ENCODE measurements at places on chromosomes 2 and 18.
A peak's percentile ranks its signal among the peaks of the same experiment; 100 is the strongest.

- DNase-seq = no peak
These were observed 43.7 kb downstream of the TGIF1 start for GRCh38 chr18:3493501-3494244.

- no peak for DNase-seq
These were observed 30.3 kb downstream of the SP3 start for GRCh38 chr2:173934895-173935294.

- DNase-seq = peak; percentile 38
These were observed 133.5 kb upstream of the HAAO start for GRCh38 chr2:42925742-42926433.

DNA sequence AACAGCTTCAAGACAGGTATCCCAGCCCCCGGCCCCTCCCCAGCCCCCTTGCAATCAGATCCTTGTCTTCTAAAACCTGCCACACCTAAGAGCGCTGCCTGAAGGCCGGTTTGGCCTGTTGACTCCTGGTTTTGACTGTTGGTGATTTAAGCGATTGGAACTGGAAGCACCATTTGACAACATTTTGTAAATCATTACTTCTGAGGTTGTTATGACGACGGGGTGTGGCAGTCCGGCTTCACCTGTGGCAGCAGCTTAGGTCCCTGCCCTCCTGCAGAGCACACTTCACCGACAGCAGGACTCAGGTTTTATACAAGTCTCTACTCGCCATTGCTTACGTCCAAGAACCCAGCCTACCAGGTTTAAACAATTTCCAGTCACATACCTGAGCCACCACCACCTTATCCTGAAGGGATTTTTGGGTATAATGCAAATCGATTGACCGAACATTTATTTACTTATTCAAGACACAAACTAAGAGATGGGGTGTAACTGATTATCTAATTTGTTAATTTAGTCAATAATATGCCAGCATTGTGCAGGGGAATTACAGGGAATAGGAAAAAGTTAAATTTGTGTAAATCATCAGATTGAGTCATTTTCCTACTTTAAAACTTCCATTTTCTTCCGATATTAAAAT is 707 bp upstream of the DGUOK start:
- peak; percentile 54 for DNase-seq

GRCh38 chr18:44562986-44563385 is 117.7 kb upstream of the SETBP1 start:
- no peak for DNase-seq

- peak; percentile 6 for DNase-seq
These were observed at the start of gene AMER3 for GRCh38 chr2:130755256-130756052. Gene AMER3, plus strand, starts transcription at chr2:130755540. Its CDS starts 6,533 bp downstream, at chr2:130762073.

DNA sequence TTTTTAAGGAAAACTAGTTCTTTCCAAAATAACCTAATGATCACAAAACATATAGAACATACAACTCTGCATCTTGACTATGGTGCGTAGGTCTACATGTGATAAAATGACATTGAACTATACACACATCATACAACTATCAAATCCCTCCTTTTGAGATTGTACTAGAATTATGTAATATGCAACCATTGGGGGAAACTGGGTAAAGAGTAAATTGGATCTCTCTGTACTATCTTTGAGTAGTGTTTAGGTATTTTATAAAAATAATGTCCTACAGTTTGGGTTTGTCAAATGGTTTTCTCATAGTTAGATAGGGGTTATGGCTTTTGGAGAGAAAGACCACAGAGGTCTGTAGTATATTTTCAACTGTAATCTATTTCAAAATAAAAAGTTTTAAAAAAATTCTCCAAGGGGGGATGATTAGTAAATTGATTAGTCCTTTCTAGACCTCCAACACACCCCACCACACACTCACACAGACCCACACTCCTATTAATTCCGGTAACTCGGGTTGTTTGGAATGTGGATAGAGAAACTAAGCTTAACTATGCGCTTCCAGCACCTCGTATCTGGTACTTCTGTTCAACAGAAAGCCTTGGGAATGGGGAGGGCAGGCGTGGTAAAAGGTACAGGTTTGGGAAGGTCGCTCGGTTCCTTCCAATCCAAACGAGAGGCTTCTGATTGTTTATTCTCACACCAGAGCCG is 695 bp upstream of the BIRC6 start:
- no peak for DNase-seq

- DNase-seq = no peak
These were observed 9.3 kb upstream of the NPAS2 start for GRCh38 chr2:100810603-100811145.

DNA sequence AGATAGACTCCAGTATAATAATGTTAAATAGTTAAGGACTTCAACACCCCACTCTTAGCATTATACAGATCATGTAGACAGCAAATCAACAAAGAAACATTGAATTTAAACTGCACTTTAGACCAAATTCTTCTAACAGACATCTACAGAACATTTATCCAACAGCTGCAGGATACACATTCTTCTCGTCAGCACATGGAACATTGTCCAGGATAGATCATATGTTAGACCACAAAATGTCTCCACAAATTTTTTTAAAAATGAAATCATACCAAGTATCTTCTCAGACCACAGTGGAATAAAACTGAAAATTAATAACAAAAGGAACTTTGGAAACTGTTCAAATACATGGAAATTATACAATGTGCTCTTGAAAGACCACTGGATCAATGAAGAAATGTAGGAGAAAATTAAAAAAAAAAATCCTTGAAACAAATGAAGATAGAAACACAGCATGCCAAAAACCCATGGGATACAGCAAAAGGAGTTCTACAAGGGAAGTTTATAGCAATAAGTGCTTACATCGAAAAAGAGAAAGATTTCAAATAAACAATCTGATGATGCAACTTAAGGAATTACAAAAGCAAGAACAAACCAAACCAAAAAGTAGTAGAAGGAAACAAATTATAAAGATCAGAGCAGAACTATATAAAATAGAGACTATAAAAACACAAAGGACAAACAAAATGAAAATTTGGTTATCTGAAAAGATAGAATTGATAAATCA is 12.3 kb upstream of the SPP2 start:
- DNase-seq = no peak

DNA sequence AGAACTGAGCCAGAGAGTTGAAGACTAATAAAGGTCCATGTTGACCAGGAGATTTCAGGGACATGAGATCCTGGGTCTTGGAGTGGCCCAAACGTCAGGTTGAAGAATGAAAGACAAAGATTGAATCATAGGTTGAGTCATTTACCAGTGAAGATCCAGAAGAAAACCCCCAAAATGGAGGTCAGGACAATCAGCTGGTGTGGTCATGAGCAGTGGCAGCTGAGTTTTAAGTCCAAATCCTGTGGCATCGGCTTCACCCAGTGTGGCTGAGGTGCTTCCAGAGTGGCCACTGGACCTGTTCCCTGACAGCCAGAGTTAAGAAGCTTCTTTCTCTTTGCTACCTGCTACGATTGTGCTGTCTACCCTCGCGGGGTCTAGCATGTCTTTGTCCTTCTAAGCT is 234.0 kb downstream of the BCL2 start:
- DNase-seq = no peak

GRCh38 chr2:143158551-143159485 is 29.6 kb downstream of the ARHGAP15 start:
- no peak for DNase-seq

- no peak for DNase-seq
These were observed 51.1 kb upstream of the LGALSL start for GRCh38 chr2:64402876-64403275.

DNA sequence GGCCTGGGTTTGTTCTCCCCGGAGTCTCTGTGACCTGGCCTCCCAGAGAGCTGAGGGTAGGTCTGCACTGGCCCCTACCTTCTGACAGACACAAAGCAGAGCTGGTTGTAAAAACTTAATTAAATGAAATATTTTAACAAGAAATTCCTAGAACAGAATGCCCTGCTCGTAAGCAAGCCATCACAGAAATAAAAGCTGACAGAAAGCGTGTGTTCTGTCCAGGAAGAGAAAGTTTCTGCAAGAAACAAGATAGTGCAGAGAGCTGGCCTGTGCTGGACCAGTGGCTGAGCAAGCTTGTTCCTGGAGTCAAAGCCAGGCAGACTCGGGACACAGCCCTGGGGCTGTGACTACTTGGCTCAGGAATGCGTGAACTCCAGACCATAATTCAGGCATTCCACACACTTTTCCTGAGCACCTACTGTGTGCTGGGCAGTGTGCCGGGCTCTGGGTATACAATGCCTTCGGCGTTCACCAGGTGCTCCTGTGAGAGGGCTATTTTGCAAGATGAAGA is 51.6 kb downstream of the APOB start:
- DNase-seq = no peak

GRCh38 chr2:142724186-142724585 is 153.3 kb upstream of the KYNU start:
- no peak for DNase-seq

DNA sequence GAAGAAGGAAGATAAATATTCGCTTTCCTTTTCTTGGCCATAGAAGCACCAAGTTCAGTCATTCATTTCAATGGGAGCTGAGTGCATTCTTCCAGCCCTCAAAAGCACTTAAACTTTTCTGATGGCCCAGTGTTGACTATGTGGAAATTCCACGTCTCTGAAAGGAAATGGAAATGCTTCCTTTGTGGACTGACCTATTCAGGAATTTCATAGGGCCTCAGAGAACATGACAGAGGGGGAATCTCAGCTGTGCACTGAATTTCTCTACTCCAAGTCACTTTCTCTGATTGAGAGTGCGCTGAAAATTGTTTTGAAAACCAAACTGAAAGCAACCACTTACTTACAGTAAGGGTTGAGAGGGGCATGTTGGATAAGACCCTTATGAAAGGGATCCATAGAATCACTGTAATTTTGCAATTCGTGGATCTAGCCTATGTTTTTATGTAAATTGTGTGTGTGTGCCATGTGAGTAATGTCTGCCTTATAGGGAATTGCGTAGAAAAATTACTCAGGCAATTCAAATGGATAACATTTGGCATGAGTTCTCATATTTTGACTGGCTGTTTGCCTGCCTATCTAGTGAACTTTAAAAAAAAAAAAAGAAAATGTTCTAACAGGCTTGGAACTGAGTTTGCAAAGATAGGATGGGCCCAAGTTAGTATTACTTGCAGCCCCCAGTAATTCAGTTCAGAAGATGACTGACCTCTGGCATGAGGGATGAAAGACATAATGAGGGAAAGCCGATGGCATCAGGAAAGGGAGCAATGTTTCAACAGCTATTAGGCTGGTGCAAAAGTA is 437.0 kb downstream of the PTPRM start:
- DNase-seq = no peak

GRCh38 chr18:74234326-74235171 is 57.2 kb downstream of the CYB5A start:
- no peak for DNase-seq

DNA sequence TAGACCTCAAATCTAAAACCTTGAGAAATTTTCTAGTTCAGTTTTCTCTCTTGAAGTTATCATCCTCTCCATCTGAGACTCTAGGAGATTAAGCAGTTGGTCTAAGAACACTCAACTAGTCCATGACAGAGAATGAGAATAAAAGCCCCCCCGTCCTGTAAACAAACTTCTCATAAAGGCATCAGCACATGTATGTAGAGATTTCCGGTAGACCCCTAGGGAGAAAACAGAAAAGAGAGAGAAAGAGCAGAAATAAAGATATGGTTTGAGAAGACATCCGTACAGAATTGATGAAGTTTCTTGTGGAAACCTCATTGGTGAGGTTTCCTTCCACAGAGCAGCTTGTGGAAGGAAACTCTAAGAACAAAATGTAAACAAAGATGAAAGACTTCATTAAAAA is 3.2 kb upstream of the GPR155 start:
- no peak for DNase-seq

DNA sequence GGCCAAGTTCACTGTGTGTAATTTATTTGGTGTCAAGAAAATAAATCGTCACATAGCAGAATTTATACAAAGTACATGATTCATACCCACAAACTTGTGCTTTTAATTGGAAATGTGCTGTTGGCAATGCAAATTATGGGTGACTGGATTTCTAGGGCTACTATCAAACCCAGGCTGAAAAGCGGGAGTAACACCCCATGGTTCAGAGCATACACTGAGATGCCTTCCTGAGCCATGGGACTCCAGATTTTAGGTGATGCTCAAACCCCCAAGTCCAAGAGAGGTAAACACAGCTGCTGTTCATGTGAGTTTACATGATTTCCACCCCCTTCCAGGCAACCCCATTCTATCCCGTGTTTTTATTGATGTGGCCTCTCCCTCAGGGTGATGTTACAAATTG is 565.9 kb upstream of the ID2 start:
- no peak for DNase-seq

GRCh38 chr2:63484901-63485300 is 103.4 kb downstream of the WDPCP start:
- DNase-seq = no peak

GRCh38 chr18:48475635-48476549 is 62.9 kb upstream of the CTIF start:
- DNase-seq = peak; percentile 75

GRCh38 chr2:209114588-209115240 is 309.1 kb upstream of the MAP2 start:
- DNase-seq = no peak

GRCh38 chr2:26193578-26194231 is 20.8 kb downstream of the GAREM2 start:
- no peak for DNase-seq

DNA sequence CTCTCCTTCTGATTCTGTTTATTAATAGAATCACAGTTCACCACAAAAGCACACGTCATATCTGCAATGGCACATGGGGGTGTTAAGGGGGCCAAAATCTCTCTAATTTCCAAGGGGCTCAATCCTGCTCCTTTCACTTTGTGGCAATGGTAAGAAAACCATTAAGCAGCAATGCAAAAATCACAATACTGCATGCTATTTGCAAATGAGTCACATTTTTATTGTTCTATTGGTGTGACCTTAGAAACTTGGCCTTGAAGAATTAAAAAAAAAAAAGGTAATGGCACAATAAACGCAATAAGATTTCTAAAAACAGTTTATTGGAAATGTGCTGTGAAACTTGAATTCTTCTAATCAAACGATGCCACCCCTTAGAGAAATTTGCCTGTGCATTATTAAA is 251.5 kb downstream of the ZNF521 start:
- no peak for DNase-seq

DNA sequence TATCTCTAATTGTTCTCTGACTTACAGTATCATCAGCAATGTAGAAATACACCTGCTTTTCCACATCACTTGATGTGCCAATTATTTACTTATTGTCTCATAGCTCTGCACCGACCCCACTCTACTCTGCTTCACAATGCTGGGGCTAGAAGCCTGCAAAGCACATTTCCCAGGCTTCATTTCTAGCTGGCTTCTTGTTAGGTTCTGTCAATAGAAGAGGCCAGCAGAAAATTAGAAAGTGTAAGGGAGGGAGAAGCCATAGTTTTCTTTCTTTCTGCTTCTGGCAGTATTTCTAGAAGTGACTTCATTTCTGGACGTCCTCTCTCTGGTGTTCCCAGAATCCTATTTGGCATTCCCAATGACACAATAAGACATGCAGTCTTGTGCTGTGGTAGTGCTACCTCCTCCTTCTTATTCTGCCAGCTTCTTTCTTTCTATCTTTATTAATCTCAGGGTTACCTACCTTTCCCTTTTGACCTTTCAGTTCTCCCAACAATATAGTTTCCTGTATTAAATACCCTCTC is 12.5 kb upstream of the TANC1 start:
- no peak for DNase-seq

All from NCI-H748 treated with DMSO at 0.1 percent for 48 hours (cell line).